ENCODE measurements at places on chromosomes 1 and 21.

DNA sequence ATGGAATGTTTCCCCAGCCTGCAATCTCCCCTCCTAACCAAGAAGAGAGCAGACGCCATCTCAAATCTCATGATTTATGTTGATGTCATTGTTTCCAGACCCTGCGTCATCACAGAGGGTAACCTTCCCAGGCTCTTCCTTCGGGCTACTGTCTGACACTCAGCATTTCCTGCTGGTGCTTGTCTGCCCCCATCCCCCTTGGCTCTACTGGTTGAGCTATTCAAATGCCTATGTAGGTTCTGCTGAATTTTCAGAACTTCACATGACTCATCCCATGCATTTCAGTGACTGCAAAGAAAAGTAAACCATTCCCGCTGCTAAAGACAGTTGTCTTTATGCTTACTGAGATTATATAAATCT, 24.8 kb upstream of the ITPKB start:
- DNase-seq = peak; percentile 54

DNA sequence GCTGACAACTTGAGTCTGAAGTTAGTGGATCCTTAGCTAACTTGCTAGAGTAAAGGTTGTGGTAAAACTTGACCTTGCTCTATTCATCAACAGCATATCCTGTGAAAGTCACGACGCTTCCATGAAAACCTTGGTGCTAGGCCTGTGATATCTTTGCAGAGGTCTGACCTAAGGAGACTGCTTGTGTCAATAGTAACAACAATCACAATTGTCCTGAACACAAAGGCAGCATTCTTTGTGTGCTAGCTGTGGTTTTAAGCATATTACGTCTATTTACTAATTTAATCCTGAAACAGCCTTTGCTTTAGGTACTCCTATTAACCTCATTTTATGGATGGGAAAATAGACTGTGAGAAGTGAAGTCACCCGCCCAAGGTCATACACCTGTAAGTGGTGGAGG, 2.8 kb upstream of the CLDN14 start:
- no peak for DNase-seq

DNA sequence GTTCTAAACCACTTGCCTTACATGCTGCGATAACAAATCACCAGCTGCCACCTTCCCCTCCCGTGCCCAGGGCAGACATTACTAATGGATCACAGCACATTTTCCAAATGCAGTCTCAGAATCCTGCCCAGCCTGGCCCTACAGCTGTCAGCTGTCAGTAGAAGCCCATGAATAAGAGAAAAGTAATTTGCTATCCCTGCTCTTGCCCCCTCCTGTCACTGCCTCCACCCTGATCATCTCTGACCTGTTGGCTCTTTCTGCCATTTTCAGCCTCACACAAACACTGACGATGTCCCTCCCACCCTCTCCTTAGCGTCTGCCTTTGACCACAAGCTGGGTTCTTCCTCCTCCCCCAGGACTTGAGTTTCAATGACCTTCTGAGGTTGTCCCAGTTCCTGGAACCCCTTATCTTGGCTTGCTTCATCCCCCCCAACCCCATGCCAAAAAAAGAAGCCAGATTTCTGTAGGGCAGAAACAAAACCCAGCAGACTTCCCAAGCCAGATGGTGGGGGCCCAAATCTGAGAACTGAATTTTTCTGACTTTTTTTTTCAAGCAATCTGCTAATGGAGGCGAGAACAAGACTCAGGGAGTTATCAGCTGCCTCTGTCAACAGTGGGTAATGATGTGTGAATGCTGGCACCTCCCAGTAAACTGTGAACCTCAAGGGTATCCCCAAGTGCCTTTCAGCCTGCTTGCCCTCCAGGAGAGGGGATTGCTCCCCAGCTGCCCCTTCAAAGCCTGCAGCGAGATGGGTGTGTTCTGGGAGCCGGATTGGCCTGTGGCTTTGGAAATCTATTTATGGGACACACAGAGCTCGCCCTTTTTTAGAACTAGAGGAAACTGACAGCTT, 216.5 kb upstream of the VAMP3 start:
- no peak for DNase-seq

DNA sequence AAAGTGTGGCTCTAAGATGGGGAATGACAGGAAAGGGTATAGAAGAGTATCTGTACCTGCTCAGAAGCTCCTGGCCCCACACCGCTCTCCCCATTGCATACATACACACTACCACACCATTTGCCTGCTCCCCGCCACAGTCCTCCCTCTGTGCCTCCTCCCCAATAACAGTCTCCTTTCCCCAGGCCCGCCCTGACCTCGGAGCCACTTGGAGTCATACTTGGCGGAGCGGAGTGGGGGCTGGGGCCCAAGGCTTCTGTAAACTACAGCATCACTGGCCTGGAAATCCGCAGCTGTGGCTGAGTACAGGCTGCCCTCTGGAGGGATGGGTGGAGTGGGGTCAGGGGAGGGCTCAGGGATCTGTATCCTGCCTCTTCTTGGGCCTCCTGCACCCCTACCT, 8.6 kb downstream of the SEMA6C start:
- no peak for DNase-seq

DNA sequence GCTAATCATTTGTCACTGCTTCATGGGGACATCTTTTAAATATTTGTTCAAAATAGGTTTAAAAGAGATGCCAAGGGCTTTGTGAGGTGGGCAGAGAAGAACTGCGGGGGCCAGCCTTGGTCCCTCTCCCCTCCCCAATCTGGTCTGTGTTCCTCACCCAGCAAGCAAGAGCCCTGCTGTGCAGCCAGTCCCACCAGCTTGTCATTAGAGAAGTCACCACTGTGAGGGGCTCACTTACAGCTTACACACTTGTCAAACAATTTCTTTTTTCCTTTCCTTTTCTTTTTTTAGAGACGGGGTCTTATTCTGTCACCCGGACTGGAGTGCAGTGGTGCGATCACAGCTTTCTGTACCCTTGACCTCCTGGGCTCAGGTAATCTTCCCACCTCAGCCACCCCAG, 10.4 kb upstream of the CDK18 start:
- DNase-seq = no peak

DNA sequence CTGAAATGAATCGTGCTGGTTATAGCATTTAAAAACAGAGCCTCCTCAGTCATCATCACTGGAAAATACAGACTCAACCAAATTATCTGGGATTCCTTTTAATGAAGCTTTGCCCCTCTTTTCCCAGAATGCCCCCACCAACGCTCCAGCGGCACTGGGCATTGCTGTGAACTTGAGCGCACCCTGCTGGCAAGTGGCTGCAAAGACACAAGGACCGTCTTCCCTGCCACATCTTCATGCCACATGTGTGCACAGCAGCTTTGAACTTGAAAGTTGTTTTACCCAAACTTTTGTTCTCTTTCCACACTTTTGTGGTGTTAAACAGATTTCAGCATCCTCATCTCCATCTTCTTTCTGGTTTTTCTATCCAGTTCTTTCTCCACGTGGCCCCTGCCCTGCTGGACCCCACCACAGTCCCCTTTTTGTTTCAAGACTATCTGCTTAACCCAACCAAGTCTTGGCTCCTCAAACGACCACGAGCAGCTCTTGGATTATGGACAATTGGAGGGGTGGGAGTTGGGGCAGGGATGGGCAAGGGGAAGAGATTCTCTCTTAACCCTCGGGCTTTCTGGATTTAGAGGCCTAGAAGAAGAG, 12.8 kb upstream of the LMX1A start:
- DNase-seq = peak; percentile 77
